Cardiac muscle cell (in vitro differentiated cells and primary cell): ENCODE measurements at places on chromosomes 7 and 10.

GRCh38 chr7:98265841-98266271, 13.8 kb upstream of the TECPR1 start:
- H3K4me1 ChIP-seq = no peaks in the 10 kb centered on the region
- no peak overlapping the region for H3K4me3 ChIP-seq
- no peaks in the 10 kb centered on the region for H3K27me3 ChIP-seq
- no peaks in the 10 kb centered on the region for H3K36me3 ChIP-seq
- DNase-seq = no peak

- H3K27me3 ChIP-seq = no peaks in the 10 kb centered on the region
- H3K27ac ChIP-seq = no peak overlapping the region
- no peak for DNase-seq
- no peaks in the 10 kb centered on the region for H3K36me3 ChIP-seq
Observed at GRCh38 chr7:85310301-85310700, 123.4 kb upstream of the SEMA3D start.

GRCh38 chr7:57308631-57309408, 141.2 kb upstream of the ZNF716 start:
- no peaks in the 10 kb centered on the region for H3K27me3 ChIP-seq
- H3K4me3 ChIP-seq = no peak overlapping the region
- no peak overlapping the region for H3K27ac ChIP-seq
- DNase-seq = no peak

- no peaks in the 10 kb centered on the region for H3K27me3 ChIP-seq
- H3K4me1 ChIP-seq = peaks cover 12% of the 10 kb centered on the region
- H3K36me3 ChIP-seq = no peaks in the 10 kb centered on the region
Observed at GRCh38 chr10:110355141-110355831, 50.6 kb upstream of the SMNDC1 start.

GRCh38 chr10:88800152-88801125, 2.1 kb upstream of the LIPM start:
- no peaks in the 10 kb centered on the region for H3K36me3 ChIP-seq
- H3K27me3 ChIP-seq = no peaks in the 10 kb centered on the region
- no peak overlapping the region for H3K4me3 ChIP-seq
- H3K27ac ChIP-seq = no peak overlapping the region
- DNase-seq = peak; percentile 3
- peaks cover 4% of the 10 kb centered on the region for H3K4me1 ChIP-seq

DNA sequence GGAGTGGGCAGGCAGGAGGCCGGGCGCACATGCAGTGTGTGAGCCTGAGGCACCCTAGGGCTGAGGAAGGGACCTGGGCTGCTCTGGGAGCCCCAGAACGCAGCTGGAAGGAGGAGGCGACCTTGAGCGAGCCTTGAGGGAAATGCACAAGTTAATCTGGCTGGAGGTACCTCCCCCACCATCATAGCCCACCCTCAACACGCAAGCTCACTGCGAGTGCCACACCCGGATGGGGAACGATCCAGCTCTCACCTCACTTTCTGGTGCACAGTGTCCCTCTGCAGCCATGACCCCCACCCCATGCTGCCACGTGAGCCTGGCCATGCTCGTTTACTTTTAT, 162.4 kb upstream of the PPP2R2D start:
- DNase-seq = no peak
- no peaks in the 10 kb centered on the region for H3K27me3 ChIP-seq
- no peaks in the 10 kb centered on the region for H3K36me3 ChIP-seq
- no peak overlapping the region for H3K27ac ChIP-seq
- H3K4me1 ChIP-seq = no peaks in the 10 kb centered on the region

GRCh38 chr10:101130984-101131961, at the start of gene TLX1:
Gene TLX1 (plus strand): TSS chr10:101131300. CDS start chr10:101131542, 242 bp downstream.
- H3K4me1 ChIP-seq = no peaks in the 10 kb centered on the region
- H3K36me3 ChIP-seq = no peaks in the 10 kb centered on the region
- H3K27ac ChIP-seq = no peak within 1 kb of the TSS

DNA sequence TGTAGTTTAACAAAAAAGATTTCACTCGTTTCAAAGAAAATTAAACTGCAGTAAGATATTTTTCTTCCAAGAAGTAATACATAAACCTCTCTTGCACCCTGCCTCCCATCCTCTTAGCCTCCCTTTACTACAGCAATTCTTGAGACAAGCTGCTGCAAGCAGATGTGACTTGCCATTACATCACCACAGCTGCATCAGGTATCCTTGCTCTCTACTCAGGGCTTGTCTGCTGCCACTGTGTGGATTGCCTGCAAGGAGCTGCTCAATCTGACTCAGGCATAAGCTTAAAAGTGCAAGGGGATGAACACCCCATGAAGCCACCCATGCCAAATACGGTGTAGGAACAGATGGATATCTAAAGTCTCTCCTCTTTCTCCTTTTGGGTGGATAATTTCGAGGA, 609.9 kb downstream of the DNAJB9 start:
- H3K27me3 ChIP-seq = no peaks in the 10 kb centered on the region
- no peak overlapping the region for H3K27ac ChIP-seq
- no peak for DNase-seq
- no peaks in the 10 kb centered on the region for H3K36me3 ChIP-seq
- no peaks in the 10 kb centered on the region for H3K4me1 ChIP-seq
- no peak overlapping the region for H3K4me3 ChIP-seq

GRCh38 chr10:35854661-35855060, 212.6 kb upstream of the FZD8 start:
- no peaks in the 10 kb centered on the region for H3K36me3 ChIP-seq
- no peak for DNase-seq
- no peak overlapping the region for H3K27ac ChIP-seq
- H3K27me3 ChIP-seq = no peaks in the 10 kb centered on the region

- H3K36me3 ChIP-seq = no peaks in the 10 kb centered on the region
- no peak overlapping the region for H3K27ac ChIP-seq
- no peak overlapping the region for H3K4me3 ChIP-seq
- H3K27me3 ChIP-seq = no peaks in the 10 kb centered on the region
- DNase-seq = no peak
Observed at GRCh38 chr7:78563191-78563590, 764.6 kb downstream of the PHTF2 start.
